Lung (tissue), 17 donors: ENCODE measurements at places on chromosomes 7 and 10. TPM values are rescaled to one million over a fixed set of nuclear protein-coding genes. Genes with fewer than 3 reads are reported as not detected.
A peak's percentile ranks its signal among the peaks of the same experiment; 100 is the strongest.

DNA sequence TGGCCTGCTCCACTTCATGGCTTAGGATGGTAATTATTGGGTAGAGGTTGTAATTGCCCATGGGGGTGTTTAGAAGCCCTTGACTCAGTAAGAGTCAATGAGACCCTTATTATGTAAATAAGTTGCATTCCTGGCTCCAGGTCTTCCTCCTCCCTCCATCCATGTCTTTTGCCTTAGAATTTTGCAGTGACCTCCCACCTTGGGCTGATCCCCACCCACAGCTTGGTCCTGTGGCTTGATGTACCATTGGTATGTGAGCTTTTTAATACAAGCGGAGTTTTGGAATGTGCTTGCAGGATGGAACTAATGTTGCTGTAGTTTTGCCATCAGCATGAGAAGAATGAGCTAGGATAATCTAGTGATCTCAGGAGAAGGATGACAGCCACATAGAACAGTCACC is 73.2 kb upstream of the DGKI start:
- H3K27me3 ChIP-seq: no peaks in the 10 kb centered on the region
- peaks cover 6% of the 10 kb centered on the region for H3K36me3 ChIP-seq
- H3K27ac ChIP-seq: no peak overlapping the region
- no peak overlapping the region for H3K4me3 ChIP-seq
- peaks cover 9% of the 10 kb centered on the region for H3K4me1 ChIP-seq

- no peak for DNase-seq
- no peaks in the 10 kb centered on the region for H3K36me3 ChIP-seq
- H3K27ac ChIP-seq: no peak overlapping the region
- H3K4me3 ChIP-seq: no peak overlapping the region
- H3K27me3 ChIP-seq: no peaks in the 10 kb centered on the region
Observed at GRCh38 chr7:140197218-140197890, 20.6 kb upstream of the KDM7A start.

Gene MYL10
- total RNA-seq: not detected

Gene ZSCAN25
- total RNA-seq: 24.0 TPM

DNA sequence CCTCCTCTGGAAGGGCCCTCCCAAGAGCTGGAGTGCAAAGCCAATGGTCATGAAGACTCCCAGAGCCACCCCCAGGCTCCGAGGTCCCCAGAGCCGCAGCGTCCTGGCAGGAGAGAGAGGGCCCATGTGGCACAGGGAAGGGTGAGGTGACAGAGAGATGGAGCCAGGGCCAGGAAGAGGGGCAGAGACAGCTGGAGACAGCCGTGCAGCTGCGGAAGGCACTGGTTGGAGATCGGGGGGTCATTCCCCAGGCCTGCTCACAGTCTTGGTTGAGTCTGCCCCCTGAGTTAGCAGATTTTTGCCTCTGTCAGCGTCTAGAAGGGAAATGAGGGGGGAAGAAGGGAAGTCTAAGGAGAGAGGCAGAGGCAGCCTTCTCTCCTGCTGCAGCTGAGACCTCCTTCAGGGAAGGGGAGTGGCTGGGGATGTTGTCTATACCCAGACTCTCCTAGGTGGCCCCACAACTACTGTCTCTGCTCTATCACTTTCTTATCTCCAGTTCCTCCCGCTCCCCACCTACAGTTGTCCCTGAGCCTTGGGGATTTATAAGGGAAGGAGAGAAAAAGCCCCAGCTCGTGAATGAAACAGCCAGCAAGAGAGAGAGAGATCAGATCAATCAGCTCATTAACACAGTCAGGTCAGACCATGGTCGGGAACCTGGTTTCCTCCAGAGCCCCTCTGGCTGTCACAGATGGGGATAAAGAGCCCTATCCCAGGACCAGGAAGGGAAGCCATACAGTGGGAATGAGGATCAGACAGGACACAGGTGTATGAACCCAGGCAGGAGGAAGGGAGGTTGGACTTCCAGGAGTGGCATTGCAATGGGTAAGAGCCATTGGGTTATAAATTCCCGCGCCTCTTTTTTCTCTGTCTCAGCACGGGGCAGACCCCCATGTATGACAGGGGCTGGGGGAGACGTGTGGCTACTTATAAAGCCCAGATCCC is 1.2 kb downstream of the GAL3ST4 start:
- H3K4me1 ChIP-seq: peaks cover 3% of the 10 kb centered on the region
- peaks cover 4% of the 10 kb centered on the region for H3K36me3 ChIP-seq
- DNase-seq: peak; percentile 64

- no peak overlapping the region for H3K4me3 ChIP-seq
- DNase-seq: peak; percentile 56
- H3K27me3 ChIP-seq: no peaks in the 10 kb centered on the region
- H3K4me1 ChIP-seq: no peaks in the 10 kb centered on the region
- peaks cover 11% of the 10 kb centered on the region for H3K36me3 ChIP-seq
Observed at GRCh38 chr7:158740013-158740656, 35.5 kb upstream of the NCAPG2 start.

DNA sequence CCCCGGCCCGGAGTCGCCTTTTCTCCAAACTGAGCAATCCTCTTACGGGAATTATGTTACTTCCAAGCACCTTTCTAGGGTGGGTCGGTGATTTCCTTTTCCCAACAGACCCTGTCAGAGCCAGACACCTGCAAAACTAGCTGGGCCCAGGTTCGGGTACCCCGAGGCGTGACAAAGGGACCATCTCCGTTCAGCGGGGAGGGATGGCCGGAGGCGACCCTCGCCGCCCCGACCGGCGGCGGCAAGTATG is 445 bp downstream of the PPA1 start:
- no peaks in the 10 kb centered on the region for H3K27me3 ChIP-seq
- peaks cover 7% of the 10 kb centered on the region for H3K36me3 ChIP-seq
- peak overlapping the region; percentile 66 for H3K4me3 ChIP-seq
- H3K27ac ChIP-seq: peak overlapping the region; percentile 35

DNA sequence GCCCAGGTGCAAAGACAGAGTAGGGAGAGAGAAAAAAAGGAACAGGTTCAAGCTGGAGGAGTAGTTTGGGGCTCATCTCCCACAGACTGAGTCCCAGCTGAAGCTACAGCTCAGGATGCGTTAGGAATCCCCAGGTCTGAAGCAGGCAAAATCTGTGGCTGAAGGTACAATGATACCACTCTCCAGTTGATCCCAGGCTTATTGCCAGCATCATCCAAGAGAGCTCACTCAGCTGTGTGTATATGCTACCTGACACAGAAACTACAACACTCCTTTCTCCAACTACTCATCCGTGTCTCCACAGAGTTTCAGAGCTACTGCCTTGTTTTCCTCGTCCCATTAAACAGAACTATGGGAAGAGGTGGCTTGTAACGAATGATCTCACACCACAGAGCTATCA is 851.3 kb downstream of the GRID1 start:
- H3K36me3 ChIP-seq: no peaks in the 10 kb centered on the region
- no peak for DNase-seq
- H3K27me3 ChIP-seq: no peaks in the 10 kb centered on the region
- H3K4me1 ChIP-seq: no peaks in the 10 kb centered on the region

GRCh38 chr10:132306864-132307751 is 642 bp downstream of the STK32C start:
- peak; percentile 46 for DNase-seq
- peak overlapping the region; percentile 64 for H3K4me3 ChIP-seq
- no peaks in the 10 kb centered on the region for H3K36me3 ChIP-seq
- no peak overlapping the region for H3K27ac ChIP-seq

DNA sequence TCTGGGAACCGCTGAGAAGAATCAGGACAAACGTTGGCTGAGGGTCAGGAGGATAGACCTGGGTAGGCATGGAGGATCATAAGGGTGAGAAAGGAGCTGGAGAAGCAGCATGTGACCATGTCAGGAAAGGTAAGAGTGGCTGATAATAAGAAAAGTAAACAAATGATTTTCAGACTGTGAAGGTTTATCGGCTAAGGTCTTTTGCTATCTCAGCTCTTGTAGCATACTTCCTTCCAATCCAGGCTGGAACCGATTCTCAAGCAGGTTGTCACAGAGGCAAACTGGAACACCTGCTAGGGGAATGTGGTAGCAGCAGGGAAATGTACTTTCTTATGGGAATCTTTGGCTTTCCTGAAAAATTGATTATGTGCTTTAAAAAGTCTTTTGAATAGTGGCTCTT is 74.7 kb downstream of the TMEM168 start:
- no peaks in the 10 kb centered on the region for H3K27me3 ChIP-seq
- H3K4me1 ChIP-seq: no peaks in the 10 kb centered on the region
- H3K27ac ChIP-seq: no peak overlapping the region
- no peak overlapping the region for H3K4me3 ChIP-seq

Gene PRKCQ
- total RNA-seq: 8.5 TPM

GRCh38 chr7:6310271-6310993 is 38.0 kb upstream of the CYTH3 start:
- H3K27ac ChIP-seq: no peak overlapping the region
- no peak overlapping the region for H3K4me3 ChIP-seq
- no peaks in the 10 kb centered on the region for H3K27me3 ChIP-seq
- DNase-seq: no peak

DNA sequence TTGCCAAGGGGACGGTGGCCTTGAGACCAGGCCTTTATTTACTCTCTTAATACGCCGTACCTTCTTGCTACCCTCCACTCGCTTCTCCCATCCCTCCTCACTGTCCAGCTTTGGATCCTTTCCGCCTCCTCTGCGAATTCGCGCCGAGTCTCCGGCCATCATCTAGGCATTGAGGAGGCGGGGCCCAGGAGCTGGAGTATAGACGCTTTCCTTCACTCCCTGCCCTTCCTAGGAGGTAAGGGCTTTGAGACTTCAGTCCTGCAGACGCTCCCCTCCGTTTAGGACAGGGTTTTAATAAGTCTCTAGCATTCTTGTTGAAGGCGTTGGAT is 538 bp downstream of the TFAM start:
- H3K4me1 ChIP-seq: no peaks in the 10 kb centered on the region
- H3K27me3 ChIP-seq: no peaks in the 10 kb centered on the region
- DNase-seq: peak; percentile 21
- peak overlapping the region; percentile 97 for H3K27ac ChIP-seq
- peaks cover 4% of the 10 kb centered on the region for H3K36me3 ChIP-seq

GRCh38 chr10:112811741-112812551 is 138.1 kb upstream of the TCF7L2 start:
- H3K4me3 ChIP-seq: no peak overlapping the region
- H3K36me3 ChIP-seq: no peaks in the 10 kb centered on the region
- no peaks in the 10 kb centered on the region for H3K27me3 ChIP-seq
- H3K4me1 ChIP-seq: peaks cover 18% of the 10 kb centered on the region

Gene WDR86
- 19.7 TPM for total RNA-seq

DNA sequence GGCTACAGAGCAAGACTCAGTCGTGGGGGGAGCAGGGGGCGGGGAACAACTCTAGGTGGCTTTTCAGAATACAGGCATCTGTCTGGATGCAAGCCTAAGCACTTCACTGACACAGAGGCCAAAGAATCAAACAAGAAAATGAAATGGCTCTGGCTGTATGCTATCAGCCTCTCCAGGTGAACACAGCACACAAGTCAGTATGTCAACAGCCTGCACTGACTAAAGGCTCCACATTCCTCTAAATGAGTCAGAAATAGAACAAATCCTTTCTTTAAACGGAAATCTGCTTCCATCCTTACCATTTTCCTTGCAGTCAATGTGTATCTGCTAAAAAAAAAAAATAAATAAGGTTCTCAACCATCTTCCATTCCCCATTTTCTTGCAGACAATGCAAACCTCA is 88.3 kb downstream of the ARMH3 start:
- peaks cover 13% of the 10 kb centered on the region for H3K36me3 ChIP-seq
- no peak overlapping the region for H3K4me3 ChIP-seq
- DNase-seq: peak; percentile 12
- no peaks in the 10 kb centered on the region for H3K27me3 ChIP-seq
- peaks cover 4% of the 10 kb centered on the region for H3K4me1 ChIP-seq

- peaks cover 2% of the 10 kb centered on the region for H3K36me3 ChIP-seq
- no peak overlapping the region for H3K4me3 ChIP-seq
Observed at GRCh38 chr7:690478-691360, 35.8 kb upstream of the DNAAF5 start.

- no peak overlapping the region for H3K27ac ChIP-seq
- H3K4me1 ChIP-seq: no peaks in the 10 kb centered on the region
- H3K36me3 ChIP-seq: peaks cover 16% of the 10 kb centered on the region
- H3K27me3 ChIP-seq: no peaks in the 10 kb centered on the region
- no peak for DNase-seq
Observed at GRCh38 chr7:12233175-12233574, 22.1 kb downstream of the TMEM106B start.

Gene PHF14
- 89.5 TPM for total RNA-seq

Gene LIPN
- total RNA-seq: 0.34 TPM

DNA sequence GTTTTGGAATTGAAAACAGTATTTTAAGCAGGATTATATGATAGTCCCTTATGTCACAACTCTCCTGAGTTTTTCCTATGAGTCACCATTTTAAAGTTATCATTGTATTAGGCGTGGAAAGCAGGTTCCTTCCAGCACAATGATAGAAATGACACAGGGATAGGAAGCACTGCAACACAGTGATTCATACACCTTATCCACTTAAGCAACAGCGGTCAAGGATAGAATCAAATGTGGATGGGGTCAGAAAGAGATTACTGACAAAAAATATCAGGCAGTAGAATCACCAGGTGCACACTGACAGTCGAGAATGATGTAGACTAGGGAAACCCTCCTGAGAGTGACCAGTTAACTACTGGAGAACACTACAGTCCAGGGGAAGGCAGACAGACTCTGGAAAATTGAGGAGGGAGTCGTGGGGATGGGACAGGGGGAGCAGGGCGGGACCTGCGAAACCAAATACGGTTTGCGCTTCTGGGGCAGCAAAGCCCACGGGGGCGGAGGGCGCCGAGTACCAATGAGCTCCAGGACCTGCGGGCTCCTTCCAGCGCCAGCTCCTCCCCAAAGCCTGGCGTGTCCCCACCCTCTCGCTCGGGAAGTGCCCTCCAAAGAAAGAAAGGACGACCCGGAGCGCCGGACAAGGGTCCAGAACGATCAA is 479 bp downstream of the PNPLA8 start:
- peak overlapping the region; percentile 93 for H3K27ac ChIP-seq
- DNase-seq: no peak
- peak overlapping the region; percentile 72 for H3K4me3 ChIP-seq
- H3K4me1 ChIP-seq: peaks cover 6% of the 10 kb centered on the region
- H3K27me3 ChIP-seq: no peaks in the 10 kb centered on the region

GRCh38 chr10:11150231-11150731 is 132.6 kb downstream of the CELF2 start:
- H3K36me3 ChIP-seq: no peaks in the 10 kb centered on the region
- no peaks in the 10 kb centered on the region for H3K27me3 ChIP-seq
- H3K4me1 ChIP-seq: peaks cover 7% of the 10 kb centered on the region
- DNase-seq: no peak

Gene STEAP1B
- total RNA-seq: 1.5 TPM

DNA sequence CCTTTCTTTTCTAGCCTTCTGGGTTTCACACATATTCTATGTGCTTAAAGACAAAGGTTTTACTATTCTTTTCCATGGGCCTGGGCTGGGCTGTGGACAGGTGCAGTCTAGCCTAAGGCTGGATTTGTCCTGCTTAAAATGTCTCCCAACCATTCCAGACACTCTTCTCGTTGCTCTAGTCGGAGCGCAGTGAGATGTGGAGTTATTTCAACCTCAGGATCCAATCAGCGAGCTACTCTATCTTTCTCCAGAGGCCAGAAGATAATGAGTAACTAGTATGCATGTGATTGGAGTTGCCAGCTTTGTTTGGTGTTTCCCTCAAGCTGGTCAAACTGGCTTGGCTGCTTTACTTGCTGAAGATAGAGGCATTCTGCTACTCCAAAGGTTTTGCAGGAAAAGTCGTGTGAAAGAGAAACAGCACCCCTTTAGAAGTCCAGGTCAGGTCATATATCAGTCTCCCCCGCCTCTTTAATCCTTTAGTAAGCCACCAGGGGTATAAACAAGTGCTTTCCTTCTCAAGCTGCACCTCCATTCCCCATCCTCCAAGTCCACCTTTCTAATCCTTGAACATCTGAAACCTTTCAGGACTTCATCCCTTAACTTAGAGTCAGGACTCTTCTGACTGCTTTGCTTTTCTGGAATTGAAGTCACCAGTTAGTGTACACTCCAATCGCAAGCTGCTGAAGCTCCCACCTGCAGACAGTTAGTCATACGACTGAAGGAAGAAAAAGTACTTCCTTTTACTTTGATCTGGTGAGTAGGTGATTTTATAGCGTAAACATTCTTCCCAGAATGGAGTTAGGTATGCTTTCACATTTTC is 78.8 kb downstream of the DNMBP start:
- H3K27me3 ChIP-seq: no peaks in the 10 kb centered on the region
- no peaks in the 10 kb centered on the region for H3K36me3 ChIP-seq
- peak; percentile 77 for DNase-seq
- peak overlapping the region; percentile 64 for H3K27ac ChIP-seq
- H3K4me3 ChIP-seq: peak overlapping the region; percentile 15
